ENCODE measurements at places on chromosomes 2 and 18. TPM values are rescaled to one million over a fixed set of nuclear protein-coding genes. Genes with fewer than 3 reads are reported as not detected.

GRCh38 chr18:35431374-35431741 lies 54.2 kb upstream of the ZNF396 start:
- DNase-seq = no peak

DNA sequence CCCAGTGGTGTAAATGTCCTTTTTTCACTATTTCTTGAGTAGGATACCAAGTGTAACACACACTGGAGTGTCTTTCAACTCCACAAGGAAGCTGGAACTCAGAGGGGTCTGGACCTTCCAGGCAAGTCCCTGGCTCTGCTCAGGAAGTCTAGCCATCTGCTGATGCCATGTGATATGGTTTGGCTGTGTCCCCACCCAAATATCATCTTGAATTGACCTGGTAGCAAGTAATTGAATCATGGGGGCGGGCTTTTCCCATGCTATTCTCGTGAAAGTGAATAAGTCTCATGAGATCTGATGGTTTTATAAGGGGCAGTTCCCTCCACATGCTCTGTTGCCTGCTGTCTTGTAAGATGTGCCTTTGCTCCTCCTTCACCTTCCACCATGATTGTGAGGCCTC lies 99.4 kb upstream of the CDC42EP3 start:
- DNase-seq = no peak

- DNase-seq = no peak
Measured at GRCh38 chr2:227597998-227598397, 695 bp upstream of the SCYGR2 start.

DNA sequence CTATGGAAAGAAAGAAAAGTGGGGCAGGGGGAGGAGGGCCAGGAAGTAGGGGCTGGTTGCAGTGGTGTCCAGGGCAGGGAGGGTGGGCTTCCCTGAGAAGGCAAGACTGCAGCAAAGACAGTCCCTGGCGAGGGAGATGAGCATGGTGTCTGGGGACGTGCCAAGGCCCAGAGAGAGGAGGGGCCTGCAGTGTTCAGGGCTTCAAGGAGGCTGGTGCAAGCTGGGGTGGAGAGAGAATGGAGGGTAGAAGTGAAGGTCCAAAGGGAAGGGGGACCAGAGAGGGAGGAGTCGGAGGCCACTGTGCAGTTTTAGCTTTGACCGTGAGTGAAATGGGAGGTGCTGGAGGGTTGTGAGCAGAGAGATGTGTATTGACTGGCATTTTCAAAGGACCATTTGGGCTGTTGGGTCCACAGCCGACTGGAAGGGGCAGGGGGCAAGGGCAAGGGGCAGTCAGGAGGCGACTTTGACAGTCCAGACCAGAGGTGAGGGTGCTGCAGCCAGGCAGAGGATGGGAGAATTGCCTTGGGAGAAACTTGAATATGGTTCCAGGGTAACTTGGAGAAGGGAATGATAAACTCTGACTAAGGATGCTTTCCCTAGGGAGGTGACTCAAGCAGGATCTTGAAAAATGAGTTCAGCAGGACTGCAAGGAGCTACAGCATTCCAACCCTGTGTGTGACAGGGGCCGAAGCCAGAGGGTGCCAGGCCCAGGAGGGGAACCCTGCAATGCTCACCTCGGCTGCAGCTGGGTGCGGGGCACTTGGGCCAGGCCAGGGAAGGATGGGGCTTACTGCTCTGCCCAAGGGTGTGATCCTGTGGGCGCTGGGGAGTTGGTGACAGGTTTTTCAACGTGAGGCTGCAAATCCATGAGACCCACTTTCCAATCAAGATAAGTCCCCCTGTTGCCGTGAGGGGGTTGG lies 177.1 kb upstream of the HAAO start:
- DNase-seq = no peak

DNA sequence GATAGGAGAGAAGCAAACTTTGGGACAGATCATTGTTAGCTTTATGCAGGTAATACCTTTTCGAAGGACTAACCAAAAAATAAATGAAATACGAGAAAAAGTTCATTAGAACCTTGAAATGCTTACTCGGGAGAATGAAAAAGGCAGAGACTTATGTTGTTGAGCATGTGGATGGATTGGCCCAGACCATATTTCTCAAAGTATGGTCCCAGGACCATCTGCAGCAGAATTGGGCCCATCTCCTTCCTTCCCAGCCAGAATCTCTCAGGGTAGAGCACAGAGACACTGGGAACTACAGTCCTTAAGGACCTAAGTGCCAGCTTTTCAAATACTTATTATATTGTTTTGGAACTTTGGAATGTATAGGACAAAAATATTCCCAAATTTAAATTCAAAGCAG lies 50.8 kb downstream of the KCTD18 start:
- DNase-seq = no peak

DNA sequence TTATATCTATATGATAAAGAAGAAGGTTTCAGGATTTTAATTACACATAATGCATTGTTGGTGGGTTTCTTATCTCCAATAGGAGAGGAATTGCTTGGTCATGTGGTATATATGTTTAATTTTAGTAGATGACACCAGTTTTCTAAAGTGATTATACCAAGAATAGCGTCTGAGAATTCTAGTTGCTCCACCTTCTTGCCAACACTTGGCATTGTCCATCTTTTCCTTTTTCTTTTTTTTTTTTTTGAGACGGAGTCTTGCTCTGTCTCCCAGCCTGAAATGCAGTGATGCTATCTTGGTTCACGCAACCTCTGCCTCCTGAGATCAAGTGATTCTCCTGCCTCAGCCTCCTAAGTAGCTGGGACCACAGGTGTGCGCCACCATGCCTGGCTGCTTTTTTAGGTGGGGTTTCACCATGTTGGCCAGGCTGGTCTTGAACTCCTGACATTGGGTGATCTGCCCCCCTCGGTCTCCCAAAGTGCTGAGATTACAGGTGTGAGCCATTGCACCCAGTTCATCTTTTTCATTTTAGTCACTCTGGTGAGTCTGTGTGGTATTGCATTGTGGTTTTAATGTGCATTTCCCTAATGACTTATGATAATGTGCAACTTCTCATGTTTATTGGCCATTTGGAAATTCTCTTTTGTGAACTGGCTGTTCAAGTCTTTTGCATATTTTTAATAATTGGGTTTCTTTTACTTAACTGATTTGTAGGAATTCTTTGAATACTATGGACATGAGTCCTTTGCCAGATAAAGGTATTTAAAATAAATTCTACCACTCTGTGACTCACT lies 37.3 kb upstream of the ZNF512 start:
- no peak for DNase-seq

The TSHZ1 gene
- 18.2 TPM for total RNA-seq

The NLRC4 gene
- 0.08 TPM for total RNA-seq

DNA sequence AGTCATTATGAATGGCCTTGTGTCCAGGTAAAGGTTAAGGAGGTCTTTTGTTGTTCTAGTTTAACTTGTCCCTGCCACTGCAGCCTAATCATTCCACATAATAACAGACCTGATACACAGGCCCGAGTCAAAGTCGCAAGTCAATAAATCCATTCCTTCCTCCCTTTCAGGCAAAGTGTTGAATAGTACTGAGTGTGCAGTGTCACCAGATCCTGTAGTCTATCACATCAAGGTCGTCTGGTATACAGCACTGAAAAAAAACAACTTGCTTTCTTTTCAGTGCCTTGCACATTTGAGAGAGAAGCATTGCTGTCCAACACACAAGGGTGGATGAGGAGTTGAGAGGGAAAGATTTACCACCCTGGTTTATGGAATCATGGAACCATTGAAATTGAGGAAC lies 606.2 kb downstream of the BCL11A start:
- no peak for DNase-seq

GRCh38 chr2:120313695-120314615 lies 32.0 kb upstream of the INHBB start:
- DNase-seq = no peak

The MBOAT2 gene
- 4.6 TPM for total RNA-seq
